ENCODE measurements at places on chromosomes 5 and 9. TPM values are rescaled to one million over a fixed set of nuclear protein-coding genes. Genes with fewer than 3 reads are reported as not detected.

PCDHGB6 gene
- total RNA-seq = 16.4 TPM

SLC25A2 gene
- total RNA-seq = 0.40 TPM

PCDHA5 gene
- total RNA-seq = 0.54 TPM

DNA sequence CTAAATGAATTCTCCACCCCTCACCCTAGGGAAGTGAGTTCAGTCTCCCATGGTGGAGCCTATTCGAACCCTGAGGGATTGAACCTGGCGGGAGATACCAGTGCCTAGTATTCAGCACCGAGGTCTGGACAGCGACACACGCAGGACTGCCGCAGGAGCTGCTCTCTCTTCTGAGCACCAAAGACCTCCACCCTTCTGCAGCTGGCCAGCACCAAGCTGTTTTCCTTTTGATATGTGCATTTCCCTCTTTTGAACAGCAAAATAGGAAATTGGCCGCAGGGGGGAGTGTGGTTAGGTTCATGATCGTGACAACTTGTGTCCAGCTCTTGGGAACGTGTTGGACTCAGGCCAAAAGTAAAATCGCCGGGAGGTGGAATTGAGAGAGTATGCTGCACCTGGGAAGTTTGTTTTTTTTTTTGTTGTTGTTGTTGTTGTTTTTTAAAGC, 1.2 kb upstream of the PCSK1 start:
- H3K27ac ChIP-seq = no peak overlapping the region
- H3K4me1 ChIP-seq = peaks cover 3% of the 10 kb centered on the region
- no peaks in the 10 kb centered on the region for H3K36me3 ChIP-seq
- DNase-seq = peak; percentile 75
- H3K4me3 ChIP-seq = no peak overlapping the region

- no peak for DNase-seq
- no peaks in the 10 kb centered on the region for H3K36me3 ChIP-seq
- H3K27me3 ChIP-seq = no peaks in the 10 kb centered on the region
- no peak overlapping the region for H3K27ac ChIP-seq
- H3K4me1 ChIP-seq = no peaks in the 10 kb centered on the region
Observed at GRCh38 chr5:40226906-40227305, 452.8 kb upstream of the PTGER4 start.

- no peak overlapping the region for H3K4me3 ChIP-seq
- DNase-seq = no peak
- H3K27ac ChIP-seq = no peak overlapping the region
- no peaks in the 10 kb centered on the region for H3K36me3 ChIP-seq
- peaks cover 5% of the 10 kb centered on the region for H3K4me1 ChIP-seq
Observed at GRCh38 chr5:72284559-72285423, 35.2 kb downstream of the MRPS27 start.

- H3K4me3 ChIP-seq = no peak overlapping the region
- peaks cover 4% of the 10 kb centered on the region for H3K4me1 ChIP-seq
Observed at GRCh38 chr5:33462456-33462855, 21.7 kb downstream of the TARS1 start.

DNA sequence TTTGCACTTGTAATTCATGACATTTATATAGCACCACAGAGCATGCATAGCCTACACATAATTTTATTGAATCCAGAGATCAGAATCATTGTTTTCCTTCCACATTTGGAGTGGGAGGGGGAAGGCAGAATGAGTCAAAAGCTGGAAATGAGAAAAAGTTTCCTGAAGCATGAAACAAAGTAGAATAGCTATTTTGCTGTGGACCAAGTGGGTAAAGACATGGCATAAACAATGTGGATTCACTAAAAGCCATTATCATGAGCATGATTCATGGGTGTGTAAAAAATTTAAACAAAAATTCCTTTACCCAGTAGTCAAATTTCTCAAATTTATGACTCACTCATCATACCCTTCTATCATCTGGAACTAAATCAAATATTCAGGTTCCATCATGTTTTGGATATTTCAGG, 97.9 kb downstream of the YIPF5 start:
- H3K27ac ChIP-seq = no peak overlapping the region
- no peaks in the 10 kb centered on the region for H3K4me1 ChIP-seq
- no peaks in the 10 kb centered on the region for H3K27me3 ChIP-seq
- no peak overlapping the region for H3K4me3 ChIP-seq
- DNase-seq = no peak

DNA sequence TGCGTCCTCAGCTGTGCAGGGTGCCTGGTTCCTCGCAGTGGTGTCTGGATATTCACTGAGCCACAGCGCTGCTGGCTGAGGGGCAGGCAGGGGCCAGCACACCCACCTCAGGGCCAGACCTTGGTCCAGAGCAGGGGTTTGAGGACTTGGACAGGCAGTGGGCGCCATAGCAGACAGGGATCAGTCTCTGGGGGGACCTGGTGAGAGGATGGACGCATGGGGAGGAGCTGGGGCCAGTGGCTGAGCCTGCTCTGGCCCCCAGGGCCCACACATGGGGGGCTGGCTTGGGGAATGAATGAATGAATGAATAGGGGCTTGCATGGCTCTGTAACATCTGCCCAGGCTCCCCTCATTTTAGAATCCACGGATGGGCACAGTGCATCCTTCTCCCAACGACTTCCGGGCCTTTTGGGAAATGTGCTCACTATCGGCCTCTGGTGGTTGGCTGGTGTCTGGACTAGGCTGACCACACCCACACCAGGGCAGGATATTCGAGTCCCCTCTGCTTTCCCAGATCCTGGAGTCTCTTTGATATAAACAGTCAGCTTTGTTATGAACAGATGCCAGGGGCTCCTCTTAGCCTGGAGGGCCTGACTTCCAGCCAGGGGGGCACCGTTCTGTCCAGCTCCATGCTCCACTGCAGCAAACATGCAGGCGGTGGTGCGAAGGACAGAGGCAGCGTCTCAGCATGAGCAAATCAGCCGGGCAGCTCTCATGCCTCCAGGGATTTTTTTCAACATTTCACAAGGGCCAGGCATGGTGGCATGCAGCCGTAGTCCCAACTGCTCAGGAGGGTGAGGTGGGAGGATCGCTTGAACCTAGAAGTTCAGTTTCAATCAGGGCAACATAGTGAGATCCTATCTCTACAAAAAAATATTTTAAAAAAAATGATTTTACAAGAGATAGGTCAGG, 62.6 kb downstream of the NEK6 start:
- H3K36me3 ChIP-seq = no peaks in the 10 kb centered on the region
- H3K4me3 ChIP-seq = no peak overlapping the region
- no peaks in the 10 kb centered on the region for H3K27me3 ChIP-seq
- H3K27ac ChIP-seq = no peak overlapping the region

GRCh38 chr5:111280282-111280951, 56.2 kb downstream of the CAMK4 start:
- H3K4me1 ChIP-seq = no peaks in the 10 kb centered on the region
- H3K4me3 ChIP-seq = no peak overlapping the region
- H3K36me3 ChIP-seq = no peaks in the 10 kb centered on the region
- DNase-seq = no peak
- no peak overlapping the region for H3K27ac ChIP-seq
- H3K27me3 ChIP-seq = no peaks in the 10 kb centered on the region

GRCh38 chr5:6457592-6457991, 8.9 kb downstream of the UBE2QL1 start:
- H3K27ac ChIP-seq = no peak overlapping the region
- no peaks in the 10 kb centered on the region for H3K36me3 ChIP-seq
- no peak for DNase-seq
- H3K27me3 ChIP-seq = no peaks in the 10 kb centered on the region
- H3K4me1 ChIP-seq = peaks cover 8% of the 10 kb centered on the region

DNA sequence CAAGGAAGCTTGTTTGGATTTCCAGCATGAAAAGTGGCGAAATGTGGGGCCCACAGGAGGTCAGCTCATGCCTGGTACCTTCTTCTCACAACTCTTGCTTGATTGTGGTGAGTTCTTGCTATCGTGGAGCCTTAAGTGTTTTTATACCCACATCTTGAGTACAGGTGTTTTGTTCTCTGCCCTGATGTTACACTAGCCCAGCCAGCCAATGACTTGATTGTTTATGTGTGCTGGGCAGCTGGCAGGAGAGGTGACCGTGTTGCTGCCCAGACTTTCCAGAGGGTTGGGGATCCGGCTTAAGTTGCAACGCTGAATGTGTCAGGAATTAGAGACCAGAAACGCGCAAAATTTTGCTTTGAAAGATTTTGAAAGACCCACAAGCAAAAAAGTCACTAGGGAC, 24.0 kb upstream of the TPPP start:
- H3K36me3 ChIP-seq = no peaks in the 10 kb centered on the region
- H3K27me3 ChIP-seq = no peaks in the 10 kb centered on the region
- H3K27ac ChIP-seq = no peak overlapping the region

DNA sequence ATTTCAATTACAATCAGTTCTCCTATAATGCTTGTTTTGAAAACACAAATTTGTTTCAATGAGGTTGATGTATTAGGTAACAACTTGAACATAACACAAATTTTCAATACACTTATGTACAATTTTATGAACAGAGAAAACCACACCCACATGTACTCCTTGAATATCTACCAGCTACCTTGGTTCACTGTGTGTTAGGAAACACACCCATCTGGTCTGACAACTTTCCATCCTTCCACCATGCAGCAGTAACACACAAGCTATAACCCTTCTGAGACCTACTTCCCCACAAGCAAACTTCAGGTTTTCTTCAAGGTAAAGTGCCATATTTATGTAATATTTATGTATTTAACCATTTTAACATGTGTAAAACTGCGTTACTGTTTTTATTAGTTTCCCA, 36.4 kb upstream of the UBQLN1 start:
- no peaks in the 10 kb centered on the region for H3K4me1 ChIP-seq
- no peaks in the 10 kb centered on the region for H3K27me3 ChIP-seq
- H3K36me3 ChIP-seq = no peaks in the 10 kb centered on the region
- H3K4me3 ChIP-seq = no peak overlapping the region

DNA sequence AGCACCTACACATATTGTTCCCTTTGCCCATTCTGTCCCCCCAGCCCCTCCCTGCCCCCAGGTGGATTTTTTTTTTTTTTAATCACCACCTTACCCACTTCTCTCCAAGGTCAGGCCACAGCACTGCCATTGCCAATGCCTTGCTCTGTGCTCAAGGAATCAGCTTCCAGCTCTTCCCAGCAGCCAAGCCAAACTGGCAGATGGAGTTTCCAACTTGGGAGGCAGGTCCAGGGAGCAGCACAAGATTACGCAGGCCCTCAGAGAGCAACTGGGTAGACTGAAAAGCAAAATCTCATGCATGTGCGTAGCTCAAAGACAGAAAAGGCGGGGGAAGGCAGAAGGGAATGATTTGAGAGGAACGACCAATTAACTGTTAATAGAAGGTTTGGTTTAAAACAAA, 15.1 kb downstream of the GRHPR start:
- H3K4me1 ChIP-seq = peaks cover 2% of the 10 kb centered on the region
- no peaks in the 10 kb centered on the region for H3K36me3 ChIP-seq
- DNase-seq = no peak
- H3K4me3 ChIP-seq = no peak overlapping the region
- no peak overlapping the region for H3K27ac ChIP-seq

GRCh38 chr9:70229579-70229978, 29.2 kb upstream of the SMC5 start:
- DNase-seq = no peak
- no peaks in the 10 kb centered on the region for H3K36me3 ChIP-seq
- no peak overlapping the region for H3K27ac ChIP-seq
- H3K4me3 ChIP-seq = no peak overlapping the region
- no peaks in the 10 kb centered on the region for H3K27me3 ChIP-seq

- H3K27ac ChIP-seq = no peak overlapping the region
- no peaks in the 10 kb centered on the region for H3K27me3 ChIP-seq
- no peak overlapping the region for H3K4me3 ChIP-seq
- no peaks in the 10 kb centered on the region for H3K4me1 ChIP-seq
- no peak for DNase-seq
- H3K36me3 ChIP-seq = no peaks in the 10 kb centered on the region
Observed at GRCh38 chr9:69696802-69697201, 24.6 kb upstream of the APBA1 start.

DNA sequence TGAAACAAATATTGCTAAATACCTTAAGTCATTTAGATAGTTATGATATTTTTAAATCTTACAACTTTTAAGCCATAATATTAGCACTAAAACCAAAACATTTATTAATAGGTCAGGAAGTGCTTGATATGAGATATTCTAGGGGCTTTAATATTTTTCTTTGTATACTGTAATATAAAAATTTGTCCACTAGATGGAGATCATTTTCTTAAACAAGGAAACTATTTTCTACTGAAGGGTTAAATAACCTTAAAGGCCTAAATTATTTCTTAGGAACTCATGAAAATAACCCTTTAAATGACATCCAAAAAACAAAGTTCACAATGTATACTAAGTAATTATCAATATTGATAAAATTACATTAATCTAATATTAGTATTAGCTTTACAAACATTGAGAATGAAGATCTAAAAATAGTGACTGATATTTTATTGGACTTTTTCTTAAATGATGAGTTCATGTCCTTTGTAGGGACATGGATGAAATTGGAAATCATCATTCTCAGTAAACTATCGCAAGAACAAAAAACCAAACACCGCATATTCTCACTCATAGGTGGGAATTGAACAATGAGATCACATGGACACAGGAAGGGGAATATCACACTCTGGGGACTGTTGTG, 635.7 kb downstream of the RAB3C start:
- no peak for DNase-seq
- no peak overlapping the region for H3K27ac ChIP-seq
- H3K36me3 ChIP-seq = no peaks in the 10 kb centered on the region
- no peaks in the 10 kb centered on the region for H3K27me3 ChIP-seq

- no peaks in the 10 kb centered on the region for H3K36me3 ChIP-seq
- peaks cover 15% of the 10 kb centered on the region for H3K4me1 ChIP-seq
- no peak overlapping the region for H3K27ac ChIP-seq
- peak; percentile 34 for DNase-seq
Observed at GRCh38 chr9:86795047-86795442, 152.3 kb downstream of the GAS1 start.

DNA sequence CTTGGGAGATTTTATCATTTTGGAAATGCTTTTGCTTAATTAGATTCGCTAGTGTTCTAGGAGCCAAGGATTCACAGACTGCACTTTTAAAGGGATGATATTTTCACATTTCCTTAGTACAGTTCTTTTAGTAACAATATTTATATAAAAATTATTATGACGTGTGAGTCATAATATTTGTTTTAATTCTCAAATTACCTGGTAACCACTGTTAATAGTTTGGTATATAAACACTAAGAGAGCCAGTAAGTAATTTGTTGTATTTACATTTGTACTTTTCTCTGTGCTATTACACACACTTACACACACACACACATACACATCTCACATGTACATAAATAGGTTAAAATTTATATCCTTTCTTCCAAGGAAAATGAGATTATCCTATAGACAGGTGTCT, 58.8 kb upstream of the RAD23B start:
- no peak overlapping the region for H3K27ac ChIP-seq
- no peaks in the 10 kb centered on the region for H3K4me1 ChIP-seq
- H3K27me3 ChIP-seq = no peaks in the 10 kb centered on the region
- DNase-seq = no peak
